ENCODE measurements at places on chromosomes 16 and 17.

GRCh38 chr16:22006636-22007035 is 1.3 kb upstream of the MOSMO start:
- no peak for DNase-seq

- no peak for DNase-seq
Measured at GRCh38 chr17:4999430-5000093, 1.8 kb downstream of the KIF1C start.

DNA sequence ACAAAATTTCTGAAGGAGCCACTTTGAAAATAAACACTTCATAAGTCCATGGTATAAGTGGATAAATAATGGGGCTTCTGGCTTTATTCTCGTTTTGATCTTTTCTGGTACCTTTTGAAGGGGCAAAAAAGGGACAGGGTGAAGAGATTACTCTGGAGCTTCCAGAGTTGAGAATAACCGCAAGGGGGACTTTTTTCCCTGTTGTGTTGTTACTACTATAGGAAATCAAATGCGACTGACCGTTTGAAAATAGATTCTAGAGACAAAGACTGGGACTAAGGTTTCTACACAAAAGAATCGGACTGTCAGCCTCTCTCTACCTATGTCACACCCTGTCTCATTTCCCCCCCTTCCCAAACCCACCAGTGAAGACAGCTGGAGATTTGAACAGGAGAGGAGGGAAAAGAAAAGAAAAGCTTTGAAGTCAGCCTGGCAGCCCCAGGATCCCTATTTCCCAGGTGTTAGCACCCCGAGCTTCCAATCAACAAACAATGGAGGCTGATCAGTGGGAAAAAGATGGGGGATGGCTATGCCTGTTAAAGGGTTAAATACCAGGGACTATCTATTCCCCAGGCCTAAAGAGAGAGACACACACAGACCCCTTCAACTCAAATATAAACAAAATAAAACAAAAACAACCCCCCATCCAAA is 8.4 kb downstream of the HOXB4 start:
- no peak for DNase-seq

DNA sequence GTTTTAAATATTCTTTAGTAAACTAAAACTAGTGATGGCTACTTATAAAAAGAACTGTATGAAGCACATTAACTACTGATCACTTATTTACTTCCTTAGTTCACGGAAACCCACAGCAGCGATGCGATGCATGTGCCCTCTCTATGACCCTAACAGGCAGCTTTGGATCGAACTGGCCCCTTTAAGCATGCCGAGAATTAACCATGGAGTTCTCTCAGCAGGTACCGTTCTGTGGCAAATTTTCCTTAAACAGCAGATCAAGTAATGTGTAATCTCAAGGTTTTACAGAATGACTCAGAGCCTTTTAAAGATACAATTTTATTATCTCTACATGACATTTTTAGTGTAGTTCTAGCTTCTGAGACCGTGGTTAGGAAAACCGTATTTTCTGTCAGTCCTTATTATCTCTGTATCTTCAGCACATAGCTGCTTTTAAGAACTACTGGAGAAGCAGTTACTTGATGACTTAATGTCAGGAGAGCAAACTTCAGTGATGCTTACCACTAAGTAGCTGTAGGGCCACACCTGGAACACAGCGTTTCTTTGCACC is 43.0 kb downstream of the GAN start:
- no peak for DNase-seq

- DNase-seq = no peak
Measured at GRCh38 chr17:76872874-76873221, 4.6 kb downstream of the MGAT5B start.

- no peak for DNase-seq
Measured at GRCh38 chr16:78878570-78878969, 722.0 kb downstream of the MAF start.

- peak; percentile 46 for DNase-seq
Measured at GRCh38 chr16:68487203-68487514, 38.9 kb upstream of the SMPD3 start.

DNA sequence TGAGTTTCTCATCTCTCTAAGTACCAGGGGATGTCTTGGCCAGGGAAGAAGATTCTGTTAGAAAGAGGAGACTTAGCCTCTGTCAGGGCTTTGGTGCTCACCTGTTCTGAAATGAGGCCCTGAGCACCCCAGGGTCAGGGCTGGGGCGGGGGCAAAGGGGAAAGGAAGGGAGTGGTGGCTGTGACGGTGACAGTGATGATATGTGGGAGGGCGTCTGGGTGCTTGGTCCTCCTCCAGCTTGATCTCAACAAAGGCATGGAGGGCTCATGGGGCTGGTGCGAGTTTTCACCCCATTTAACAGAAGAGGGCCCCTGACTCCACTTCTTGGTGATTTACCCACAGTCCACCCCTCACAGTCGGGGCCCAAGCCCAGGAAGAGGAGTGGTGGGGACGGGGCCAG is 15.1 kb downstream of the SOX8 start:
- no peak for DNase-seq

DNA sequence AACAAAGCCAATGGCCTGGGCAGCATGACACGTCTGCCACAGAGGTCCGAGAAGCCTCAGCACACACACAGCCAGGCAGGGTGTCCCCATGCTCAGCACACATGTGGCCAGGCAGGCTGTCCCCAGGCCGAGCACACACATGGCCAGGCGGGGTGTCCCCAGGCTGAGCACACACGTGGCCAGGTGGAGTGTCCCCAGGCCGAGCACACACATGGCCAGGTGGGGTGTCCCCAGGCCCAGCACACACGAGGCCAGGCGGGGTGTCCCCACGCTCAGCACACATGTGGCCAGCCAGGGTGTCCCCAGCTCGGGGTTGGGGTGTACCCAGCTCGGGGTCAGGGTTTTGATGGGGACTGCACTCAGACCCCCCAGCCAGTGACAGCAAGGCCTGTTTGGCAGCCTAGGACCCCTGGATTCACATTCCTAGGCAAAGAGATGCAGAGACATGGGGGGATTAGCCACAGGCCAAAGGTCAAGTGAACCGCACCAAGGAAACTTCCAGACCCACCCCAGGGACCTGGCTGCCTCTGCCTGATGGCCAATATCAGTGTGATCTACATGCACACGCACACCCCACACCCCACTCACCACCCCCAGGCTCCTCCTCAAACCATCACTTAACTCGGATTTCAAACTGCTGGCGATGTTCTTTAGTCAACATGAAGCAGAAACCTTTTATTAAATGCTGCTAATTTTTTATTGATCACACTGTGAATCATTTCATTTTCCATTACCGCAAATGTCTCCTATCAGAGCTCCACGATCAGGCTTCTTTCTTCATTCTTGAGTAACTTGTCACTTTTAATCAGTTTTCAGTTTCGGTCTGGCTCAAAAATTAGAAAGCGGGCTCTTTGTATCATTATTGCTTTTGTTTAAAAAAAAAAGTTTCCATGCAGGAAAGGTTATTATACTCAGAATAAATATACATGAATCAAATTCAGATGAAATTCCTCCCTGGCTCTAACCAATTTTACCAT is 111.4 kb downstream of the ZNF423 start:
- DNase-seq = peak; percentile 70

DNA sequence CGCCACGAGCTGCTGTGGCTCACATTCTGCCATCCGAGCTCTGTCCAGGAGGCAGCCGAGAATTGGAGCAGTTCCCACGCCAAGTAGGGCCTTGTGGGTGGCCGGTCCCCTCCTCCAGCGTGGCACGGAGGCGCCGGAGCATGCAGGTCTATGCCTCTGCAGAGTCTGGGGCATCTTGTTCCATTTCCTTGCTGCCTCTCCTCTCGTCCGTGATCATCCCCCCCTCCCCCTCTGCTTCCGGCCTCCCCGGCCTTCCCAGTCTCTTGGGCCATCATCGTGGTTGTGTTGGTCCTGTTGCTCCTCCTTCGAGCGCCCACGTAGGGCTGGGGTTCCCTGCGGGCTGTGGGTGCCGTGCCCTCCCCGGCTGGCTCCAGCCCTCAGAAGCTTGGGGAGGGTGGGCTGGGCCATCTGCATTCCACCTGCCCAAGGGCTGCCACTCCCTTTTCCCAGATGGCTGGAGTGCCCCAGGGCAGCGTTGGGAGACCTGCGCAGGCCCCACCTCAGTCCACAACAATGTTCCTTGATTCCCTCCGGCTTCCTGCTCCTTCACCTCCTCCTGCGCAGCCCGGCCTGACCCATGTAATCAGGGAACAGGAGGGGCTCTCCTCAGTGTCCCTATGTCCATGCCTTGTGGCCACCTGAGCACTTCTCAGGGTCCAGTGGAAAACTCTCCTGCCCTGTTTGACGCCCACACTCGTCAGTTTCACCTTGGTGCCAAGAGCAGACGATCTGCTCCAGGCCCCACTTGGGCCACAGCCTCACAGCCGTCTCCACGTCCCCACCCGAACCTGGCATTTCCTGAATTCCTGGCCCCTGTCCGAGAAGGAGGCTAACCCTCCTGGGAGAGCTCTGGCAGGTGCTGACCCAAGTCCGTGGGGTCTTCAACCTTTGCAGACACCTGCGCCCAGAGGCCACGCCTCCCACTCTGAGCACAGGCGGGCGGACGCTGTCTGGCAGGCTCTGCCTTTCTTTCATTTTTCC is 37.1 kb downstream of the BAIAP2 start:
- no peak for DNase-seq

GRCh38 chr16:8923199-8923598 is 40.5 kb downstream of the USP7 start:
- no peak for DNase-seq

GRCh38 chr16:75204410-75204758 is 2.6 kb downstream of the CTRB2 start:
- no peak for DNase-seq

DNA sequence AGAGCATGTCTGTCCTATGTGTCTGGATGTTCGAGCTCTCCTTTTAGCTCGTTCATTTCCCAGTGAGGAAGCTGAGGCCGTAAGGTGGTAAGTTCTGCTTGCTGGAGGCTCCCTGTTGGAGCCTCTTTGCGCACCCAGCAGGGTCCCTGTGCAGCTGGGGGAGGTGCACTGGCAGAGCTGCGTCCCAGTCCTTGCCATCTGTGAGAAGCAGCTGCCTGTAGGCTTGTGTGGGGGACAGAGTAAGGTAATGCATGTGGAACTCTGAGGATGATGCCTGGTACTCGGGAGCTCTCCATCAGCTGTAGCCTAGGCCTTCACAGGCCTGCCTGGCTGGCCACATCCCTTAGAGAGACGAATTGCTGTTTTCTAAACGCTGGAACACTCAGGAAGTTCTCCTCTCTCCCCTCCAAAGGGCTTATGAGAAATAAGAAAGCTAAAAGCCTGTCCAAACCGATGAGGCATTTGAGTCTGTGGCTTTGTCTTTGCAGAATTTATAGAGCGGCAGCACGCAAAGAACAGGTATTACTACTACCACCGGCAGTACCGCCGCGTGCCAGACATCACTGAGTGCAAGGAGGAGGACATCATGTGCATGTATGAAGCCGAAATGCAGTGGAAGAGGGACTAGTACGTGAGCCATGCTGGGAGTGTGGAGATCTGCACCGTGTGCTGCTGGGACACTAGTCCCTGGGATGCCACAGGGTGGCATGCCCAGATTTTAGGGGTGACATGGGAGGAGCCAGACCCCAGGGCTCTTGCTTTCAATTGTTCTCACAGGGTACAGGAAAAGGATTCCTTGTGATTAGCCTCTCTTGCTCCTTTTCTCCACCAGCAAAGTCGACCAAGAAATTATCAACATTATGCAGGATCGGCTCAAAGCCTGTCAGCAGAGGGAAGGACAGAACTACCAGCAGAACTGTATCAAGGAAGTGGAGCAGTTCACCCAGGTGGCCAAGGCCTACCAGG is 1.6 kb downstream of the NDUFB10 start:
- no peak for DNase-seq

GRCh38 chr17:12719948-12720347 is 54.3 kb downstream of the MYOCD start:
- no peak for DNase-seq

- DNase-seq = no peak
Measured at GRCh38 chr17:81457401-81457800, 55.2 kb downstream of the ACTG1 start.

DNA sequence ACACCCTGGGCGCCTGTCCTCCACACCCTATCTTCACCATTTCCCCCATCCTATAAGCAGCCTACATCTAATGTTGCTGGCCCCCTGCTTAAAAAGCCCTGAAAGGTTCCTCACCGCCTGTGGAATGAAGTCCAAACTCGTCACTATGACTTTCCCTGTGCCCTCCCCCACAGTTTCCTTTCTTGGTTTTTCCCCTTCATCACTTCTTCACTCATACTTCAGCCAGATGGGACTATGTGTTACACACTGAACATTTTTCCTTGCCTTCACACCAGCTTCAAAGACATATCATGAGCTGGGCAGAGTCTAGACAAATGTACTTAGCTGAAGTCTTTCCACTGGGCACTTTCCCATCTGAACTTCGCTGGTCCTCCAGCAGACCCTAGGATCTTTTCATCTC is 1.5 kb upstream of the MARCHF10 start:
- no peak for DNase-seq

- DNase-seq = no peak
Measured at GRCh38 chr17:73261952-73262675, 434 bp upstream of the CPSF4L start.

DNA sequence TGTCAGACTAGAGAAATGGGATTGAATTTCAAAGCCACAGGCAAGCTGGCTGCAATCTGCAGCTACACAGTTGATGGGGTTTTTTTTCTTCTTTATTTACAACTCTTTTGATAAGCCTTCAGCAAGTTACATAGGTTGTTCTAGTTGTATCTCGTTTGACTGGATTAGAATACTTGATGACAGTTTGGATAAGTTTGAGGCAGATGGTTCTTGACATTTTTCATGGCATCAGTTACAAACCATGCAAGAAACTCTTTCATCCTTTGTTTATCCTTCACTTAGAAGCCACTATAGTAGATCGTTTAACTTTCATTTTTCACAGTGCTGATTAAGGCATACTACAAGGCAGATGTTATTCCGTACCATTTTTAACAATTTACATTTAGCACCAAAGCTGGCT is 238.9 kb downstream of the TOX3 start:
- DNase-seq = peak; percentile 32

- DNase-seq = no peak
Measured at GRCh38 chr16:622920-623280, 7.9 kb upstream of the WFIKKN1 start.

DNA sequence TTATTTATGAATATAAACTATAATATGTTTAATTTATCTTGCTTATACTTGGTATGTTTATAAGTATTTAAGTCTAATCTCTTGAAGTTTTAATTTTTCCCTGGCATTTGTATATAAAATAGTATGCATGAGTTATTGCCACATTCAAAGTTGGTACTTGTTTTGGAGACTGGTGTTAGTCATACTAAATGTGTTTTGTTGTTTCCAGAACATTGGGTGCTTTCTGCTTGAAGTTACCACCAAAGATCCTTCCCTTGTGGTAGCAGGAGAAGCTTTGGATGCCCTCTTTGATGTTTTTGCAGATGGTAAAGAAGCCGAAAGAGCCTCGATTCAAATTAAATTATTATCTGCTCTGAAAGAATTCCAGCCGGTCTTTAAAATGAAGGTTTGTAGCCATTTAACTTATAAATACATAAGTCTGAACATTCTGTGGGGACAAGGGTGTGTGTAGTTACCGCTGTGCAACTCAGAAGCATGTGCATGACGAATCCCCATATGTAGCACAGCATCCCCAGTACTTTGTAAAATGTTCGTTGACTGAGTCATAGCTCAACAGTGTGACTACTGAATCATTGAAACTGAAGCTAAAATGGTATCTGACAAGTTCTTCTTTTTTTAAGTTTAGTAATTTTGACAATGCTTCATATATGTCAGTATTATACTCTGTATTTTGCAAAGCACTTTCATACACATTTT is 36.4 kb downstream of the HEATR3 start:
- no peak for DNase-seq

- peak; percentile 96 for DNase-seq
Measured at GRCh38 chr16:30355144-30355953, at the start of gene CD2BP2. Gene CD2BP2 (minus strand): TSS chr16:30355308. CDS start chr16:30354681, 627 bp downstream.

- DNase-seq = peak; percentile 41
Measured at GRCh38 chr17:17779015-17779611, 57.7 kb downstream of the SREBF1 start.
